ENCODE measurements at places on chromosomes 3 and 15.

DNA sequence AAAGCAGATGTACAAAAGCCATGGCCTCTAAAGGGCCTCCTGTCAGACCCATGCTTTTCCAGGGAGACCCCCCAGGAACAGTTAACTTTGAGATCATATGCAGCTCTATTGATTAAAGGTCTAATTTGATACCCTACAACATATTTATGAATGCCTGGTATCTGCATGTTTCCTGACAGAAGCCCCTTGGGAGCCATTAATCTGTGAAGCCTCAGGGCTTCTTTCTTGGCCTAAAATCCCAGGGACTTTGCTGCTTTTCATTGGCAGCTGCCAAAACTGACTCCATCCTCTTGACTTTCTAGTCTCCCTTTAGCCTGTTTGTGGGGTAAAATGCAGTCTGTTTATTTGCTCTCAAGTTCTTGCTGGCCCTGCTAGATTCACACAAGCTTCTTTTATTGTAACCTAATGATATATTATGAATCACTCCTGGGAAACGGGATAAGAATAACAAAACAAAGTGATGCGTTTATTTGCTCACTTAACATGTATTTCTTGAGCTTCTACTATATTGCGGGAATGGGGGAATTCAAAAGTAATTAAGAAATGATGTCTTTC, 257.0 kb downstream of the LSAMP start:
- DNase-seq = no peak

DNA sequence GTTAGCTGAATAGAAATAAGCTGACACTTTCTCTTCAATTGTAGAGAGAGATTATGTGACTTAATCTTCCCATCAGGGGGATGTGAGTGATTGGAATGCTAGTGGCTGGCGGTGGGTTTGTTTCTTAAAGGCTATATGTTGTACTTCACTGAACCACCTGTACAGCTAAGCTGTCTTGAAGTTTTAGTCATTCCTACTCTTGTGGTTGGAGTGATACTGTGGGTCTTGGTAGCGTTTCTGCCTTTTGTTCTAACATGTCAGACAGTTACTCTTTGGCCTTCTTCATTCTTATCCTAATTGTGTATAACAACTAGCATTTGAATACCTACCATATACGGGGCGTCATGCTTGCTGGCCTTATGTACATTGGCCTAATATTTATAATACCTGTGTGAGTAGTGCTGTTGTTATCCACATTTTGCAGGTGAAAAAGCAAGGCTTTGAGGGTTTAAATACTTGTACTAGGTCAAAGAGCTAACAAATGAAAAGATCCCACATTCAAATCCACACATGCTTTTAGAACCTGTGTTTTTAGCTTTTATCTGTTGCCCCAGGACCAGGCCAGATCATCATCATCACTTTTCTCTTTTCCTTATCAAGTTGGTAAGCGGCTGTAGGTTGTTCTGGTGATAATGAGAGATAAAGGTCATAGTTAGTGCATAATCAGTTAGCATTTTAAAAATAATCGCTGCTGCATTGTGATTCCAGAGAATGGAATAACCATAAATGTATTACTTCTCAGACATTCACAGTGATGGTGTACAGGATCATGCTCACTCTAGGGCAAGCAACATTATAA, 50.2 kb downstream of the AKAP13 start:
- DNase-seq = no peak

- no peak for DNase-seq
These were observed 492.5 kb upstream of the CFAP20DC start for GRCh38 chr3:59542276-59542675.

DNA sequence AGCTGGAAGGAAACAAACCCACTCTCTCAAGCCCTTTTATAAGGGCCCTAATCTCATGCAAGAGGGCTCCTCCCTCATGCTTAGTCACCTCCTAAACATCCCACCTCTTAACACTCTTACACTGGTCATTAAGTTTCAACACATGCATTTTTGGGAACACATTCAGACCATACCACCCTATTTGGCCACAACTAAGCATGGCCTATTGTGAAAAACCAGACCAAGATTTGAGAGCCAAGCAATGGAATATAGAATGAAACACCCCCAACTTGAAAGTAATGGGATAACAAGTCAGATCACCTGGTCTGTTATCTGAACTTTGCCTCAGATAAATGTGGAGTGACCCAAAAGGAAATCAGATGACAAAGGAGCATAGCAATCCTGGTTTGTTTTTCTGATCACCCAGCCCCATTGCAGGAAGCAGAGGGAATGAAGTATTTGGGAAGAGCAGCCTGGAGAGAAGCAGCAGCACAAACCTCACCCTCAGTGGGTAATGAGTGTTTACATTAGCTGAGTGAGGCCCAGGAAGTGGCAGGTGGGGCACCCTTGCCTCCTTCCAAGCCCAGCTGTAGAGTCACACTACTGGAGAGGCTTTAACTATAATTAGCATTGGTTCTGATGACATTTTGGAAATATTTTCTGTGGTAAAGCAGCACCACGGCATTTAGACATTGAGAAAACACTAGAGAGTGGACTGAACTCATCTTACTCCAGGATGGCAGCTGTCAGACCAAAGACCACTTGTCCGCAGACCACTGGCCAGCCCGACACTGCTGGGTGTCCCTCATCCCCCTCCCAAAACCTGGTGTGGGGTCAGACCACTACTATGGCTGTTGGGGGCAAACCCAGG, 48.8 kb upstream of the PRTG start:
- DNase-seq = no peak

- no peak for DNase-seq
These were observed 6.4 kb downstream of the ITIH4 start for GRCh38 chr3:52824037-52824436.

GRCh38 chr15:64361259-64361658, 5.3 kb upstream of the CSNK1G1 start:
- no peak for DNase-seq

DNA sequence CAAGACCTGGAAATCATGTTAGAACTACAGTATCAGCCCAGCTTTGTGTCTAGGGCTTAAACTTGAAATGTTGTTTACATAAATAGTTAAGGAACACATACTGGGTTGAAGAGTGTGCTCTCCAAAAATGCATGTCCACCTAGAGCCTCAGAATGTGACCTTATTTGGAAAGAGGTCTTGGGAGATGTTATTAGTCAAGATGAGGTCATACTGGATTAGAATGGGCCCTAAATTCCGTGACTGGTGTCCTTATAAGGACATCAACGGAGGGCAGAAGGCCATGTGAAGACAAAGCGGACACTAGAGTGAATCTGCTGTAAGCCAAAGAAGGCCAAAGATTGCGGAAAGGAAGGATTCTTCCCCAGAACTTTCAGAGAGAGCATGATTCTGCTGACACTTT, 759.2 kb upstream of the CFAP20DC start:
- no peak for DNase-seq

- DNase-seq = no peak
These were observed 326.3 kb downstream of the ARRDC4 start for GRCh38 chr15:98286831-98287230.

DNA sequence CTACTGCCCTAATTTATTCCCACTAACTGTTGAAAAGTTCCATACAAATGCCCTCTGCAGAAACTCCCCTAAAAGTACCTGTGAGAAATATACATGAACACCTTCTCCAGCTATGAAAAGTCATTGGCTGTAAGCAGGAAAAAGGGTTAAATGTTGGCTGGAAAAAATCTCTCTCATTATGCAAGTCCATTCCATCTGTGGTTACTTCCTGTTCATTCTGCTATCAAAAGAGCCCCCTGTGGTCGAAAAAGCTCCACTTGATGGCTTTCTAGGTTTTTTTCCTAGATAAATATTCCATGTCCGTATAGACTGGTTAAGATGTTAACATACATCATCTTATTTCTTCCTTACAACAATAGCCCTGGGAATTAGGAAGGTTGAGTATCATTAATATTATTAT, 56.2 kb upstream of the AKAP13 start:
- DNase-seq = no peak

DNA sequence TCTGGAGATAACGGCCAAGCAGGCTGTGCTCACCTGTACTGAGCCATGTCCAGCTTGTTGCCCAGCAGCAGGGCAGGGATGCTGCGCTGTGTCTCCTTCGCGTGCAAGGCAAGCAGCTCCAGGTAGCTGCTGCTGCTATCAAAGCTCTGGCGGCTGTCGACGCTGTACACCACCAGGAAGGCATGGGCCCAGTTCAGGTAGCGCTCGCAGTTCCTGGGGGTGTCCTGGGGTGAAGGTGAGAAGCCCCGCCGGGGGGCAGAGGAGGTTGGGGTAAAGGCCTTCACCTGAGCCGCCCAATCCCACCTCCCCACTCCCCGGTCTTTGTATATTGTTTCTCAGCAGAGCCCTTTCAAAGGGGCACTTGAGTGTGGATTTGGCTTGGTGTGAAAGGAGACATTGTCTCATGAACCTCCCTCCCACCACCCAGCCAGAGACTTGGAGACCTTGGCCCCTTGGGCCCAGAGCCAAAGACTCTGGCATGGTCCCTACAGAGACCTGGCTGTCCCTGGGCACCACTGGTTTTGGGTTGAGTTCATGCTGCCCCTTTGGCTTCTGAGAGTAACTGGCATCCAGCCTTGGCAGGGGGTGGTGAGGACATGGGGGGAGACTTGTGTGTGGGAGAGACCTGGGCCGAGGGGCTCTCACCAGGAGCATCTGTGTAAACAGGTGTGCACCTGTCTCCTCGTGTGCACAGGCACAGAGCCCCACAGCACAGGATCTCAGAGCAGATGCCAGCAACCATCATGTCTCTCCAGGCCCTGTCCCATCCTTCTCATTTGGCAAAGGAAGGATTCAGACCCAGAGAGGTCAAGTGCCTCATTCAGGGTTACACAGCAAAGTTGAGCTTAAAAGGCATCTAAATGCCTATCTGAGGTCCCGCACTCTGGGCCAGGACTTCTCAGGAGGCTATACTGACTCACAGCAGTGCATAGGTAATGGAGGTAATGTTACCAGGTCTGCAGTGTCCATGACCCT, 9.1 kb downstream of the RASL12 start:
- DNase-seq = no peak

- no peak for DNase-seq
These were observed 20.7 kb upstream of the LPP start for GRCh38 chr3:188133219-188133618.

GRCh38 chr3:14906355-14906971, 40.9 kb upstream of the NR2C2 start:
- no peak for DNase-seq

GRCh38 chr3:4794331-4794730, 184.9 kb upstream of the BHLHE40 start:
- no peak for DNase-seq

DNA sequence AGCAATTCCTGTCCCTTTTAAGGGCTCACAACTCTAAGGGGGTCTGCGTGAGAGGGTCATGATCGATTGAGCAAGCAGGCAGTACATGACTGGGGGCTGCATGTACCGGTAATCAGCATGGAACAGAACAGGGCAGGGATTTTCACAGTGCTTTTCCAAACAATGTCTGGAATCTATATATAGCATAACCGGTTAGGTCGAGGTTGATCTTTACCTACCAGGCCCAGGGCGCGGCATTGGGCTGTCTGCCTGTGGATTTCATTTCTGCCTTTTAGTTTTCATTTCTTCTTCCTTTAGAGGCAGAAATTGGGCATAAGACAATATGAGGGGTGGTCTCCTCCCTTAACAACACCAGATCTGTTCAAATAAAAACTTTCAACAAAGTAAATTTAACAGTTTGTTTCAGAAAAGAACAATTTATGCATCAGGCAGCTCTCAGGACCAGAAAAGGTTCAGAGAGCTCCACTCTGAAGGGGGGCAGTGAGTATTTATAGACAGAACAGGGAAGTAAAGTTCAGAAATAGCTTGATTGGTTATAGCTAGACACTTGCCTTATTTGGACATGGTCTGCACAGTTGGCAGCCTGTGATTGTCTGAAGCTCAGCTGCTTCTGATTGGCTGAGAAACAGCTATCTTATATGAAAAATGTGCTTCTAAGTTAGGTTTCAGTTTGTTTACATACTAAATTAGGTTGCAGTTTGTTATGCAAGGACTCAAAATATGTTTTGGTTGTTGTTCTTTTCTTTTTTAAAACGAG, 17.2 kb upstream of the B4GALT4 start:
- no peak for DNase-seq

- DNase-seq = no peak
These were observed 1.4 kb upstream of the KAT2B start for GRCh38 chr3:20038699-20039465.
